T47D (cell line): ENCODE measurements at places on chromosomes 2 and 18.

DNA sequence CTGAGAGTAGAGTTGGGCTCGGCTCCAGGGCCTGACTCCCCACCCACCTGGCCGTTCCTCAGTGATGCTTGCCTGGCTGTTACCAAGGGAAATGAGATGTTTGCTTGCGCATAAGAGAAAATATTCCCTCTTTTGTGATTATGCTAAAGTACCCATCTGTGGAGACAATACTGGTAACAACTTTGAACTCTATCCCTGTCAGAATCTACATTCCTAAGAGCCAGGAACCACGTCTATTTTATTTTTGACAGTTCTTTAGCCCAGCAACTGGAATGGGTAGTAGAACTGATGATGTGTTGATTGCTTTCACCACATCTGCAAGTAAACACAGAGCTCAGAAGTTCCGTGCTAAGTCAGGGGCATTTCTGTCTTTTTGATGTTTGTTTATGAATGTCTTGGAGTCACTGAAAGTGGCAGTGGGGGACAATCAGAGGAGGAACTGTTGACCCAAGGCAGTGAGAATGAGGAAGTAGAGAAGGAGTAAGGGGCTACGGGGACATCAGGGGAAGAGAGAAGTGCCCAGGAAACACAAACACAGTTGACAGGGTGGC is 348.3 kb upstream of the SOX11 start:
- no peak for DNase-seq

- no peak for DNase-seq
Observed at GRCh38 chr2:27441226-27441926, 805 bp upstream of the KRTCAP3 start.

GRCh38 chr18:13173578-13174145 is 44.9 kb upstream of the LDLRAD4 start:
- DNase-seq: no peak

- DNase-seq: no peak
Observed at GRCh38 chr2:134253117-134253704, 661 bp upstream of the MGAT5 start.

- peak; percentile 75 for DNase-seq
Observed at GRCh38 chr2:179218848-179219594, 45.6 kb downstream of the SESTD1 start.

- DNase-seq: no peak
Observed at GRCh38 chr2:30545875-30546274, 98.8 kb downstream of the LCLAT1 start.

DNA sequence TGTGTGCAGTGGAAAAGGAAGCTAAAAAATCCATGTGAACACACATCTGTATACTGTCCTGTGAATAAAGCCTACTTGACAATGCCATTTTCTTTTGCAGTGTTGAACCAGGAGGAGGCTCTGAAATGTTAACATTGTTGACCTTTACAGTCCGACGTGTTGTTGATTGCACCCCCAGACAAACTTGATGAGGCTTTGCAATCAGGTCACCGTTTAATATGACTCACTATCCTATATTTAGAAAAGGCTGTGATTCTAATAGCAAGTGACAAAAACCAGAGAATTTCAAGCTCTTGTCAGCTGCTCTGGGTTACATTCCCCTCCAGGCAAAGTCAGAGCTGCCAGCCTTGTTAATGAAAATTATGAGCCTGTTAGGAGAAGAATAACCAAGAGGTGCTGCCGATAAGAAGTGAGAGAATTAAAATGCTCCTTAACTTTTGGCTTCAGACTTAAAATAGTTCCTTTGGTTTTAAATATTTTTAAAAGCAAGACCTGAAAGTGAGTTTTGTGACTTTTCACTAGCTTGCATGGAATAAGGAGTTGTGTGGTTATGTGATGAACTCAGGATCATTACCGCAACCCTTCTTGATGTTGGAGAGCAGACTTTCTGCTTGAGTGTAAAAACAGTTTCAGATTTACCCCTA is 162.1 kb downstream of the QPCT start:
- no peak for DNase-seq

GRCh38 chr2:48541666-48542389 is 11.9 kb downstream of the STON1 start:
- no peak for DNase-seq

GRCh38 chr2:2758793-2759367 is 427.8 kb upstream of the MYT1L start:
- DNase-seq: no peak

DNA sequence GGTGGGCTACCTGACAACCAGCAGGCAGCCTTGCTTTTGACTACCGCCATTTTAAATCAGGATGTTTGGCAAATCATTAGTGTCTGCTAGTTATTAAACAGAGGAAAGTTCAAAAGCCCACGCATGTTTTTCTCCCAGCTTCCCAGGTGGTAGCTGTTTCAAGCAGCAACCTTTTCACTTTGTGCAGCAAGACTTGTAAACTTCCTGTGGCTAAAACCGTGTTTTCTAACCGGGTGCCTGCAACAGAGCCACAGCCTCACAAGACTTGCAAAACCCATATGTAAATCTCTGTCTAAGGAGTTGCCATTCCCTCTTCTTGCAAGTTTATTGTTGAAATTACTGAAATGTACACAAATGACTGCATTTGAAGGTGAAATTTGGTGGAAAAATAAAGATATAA is 633.1 kb downstream of the BCL11A start:
- DNase-seq: no peak

DNA sequence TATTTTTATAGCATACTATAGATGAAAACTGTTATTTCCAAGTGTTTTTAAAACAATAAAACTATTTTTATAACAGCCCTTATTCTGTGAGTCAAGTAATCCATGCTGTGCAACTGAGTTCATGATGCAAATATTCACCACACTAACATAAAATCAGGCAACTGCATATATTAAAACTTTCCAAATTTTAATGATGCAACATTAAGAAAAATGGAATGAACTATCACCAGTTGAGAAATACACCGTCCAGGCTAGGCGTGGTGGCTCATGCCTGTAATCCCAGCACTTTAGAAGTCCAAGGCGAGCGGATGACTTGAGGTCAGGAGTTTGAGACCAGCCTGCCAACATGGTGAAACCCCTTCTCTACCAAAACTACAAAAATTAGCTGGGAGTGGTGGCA is 114.5 kb downstream of the CDH2 start:
- no peak for DNase-seq

- DNase-seq: no peak
Observed at GRCh38 chr2:43831543-43832294, 6.9 kb downstream of the ABCG5 start.

DNA sequence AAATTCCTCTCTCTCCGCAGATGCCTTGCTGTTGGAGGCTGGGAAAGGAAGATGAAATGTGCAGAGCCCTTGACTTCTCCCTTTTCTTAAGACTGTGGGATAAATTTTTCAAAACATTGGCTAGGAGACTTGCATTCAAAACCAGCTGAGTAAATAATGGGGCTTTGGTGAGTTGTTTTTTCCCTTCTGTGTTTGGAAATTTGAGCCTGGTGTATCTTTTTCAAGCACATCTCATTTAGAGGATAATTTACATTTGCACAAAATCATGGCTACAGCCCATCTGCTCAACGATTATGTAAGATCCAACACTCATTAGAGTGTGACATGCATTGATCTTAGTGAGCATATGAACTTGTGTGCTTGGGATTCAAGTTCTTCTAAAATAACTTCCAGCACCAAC is 112.1 kb upstream of the ATP8B1 start:
- no peak for DNase-seq
